ENCODE measurements at places on chromosomes 3 and 15.

DNA sequence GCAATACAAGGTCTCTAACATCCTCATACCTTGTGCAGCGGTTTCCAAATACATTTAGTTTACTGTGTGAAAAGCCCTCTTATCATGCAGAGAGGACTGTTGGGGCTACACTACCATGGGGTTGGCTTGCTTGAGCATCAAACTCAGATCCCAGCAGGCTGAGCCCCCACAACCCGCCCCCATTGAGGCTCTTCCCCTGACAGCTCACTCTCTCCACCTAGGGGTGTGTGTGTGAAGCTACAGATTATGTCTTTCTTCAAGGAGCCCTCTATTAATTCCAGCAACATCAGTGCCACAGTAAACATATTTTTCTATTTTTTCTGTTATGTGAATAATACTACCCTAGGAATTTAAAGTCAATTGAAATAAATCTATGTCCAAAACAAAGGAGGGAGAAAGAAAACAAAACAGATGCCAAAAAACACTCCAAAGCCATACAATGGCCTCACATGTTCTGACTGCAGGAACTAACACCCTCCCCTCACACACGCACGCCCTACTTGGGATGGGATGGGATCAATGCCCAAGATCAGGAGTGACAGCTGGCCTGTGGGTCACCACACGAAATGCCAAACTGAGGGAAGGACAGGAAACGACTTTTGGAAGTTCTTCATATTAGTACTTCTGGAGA, 14.7 kb downstream of the TM4SF4 start:
- DNase-seq = no peak

DNA sequence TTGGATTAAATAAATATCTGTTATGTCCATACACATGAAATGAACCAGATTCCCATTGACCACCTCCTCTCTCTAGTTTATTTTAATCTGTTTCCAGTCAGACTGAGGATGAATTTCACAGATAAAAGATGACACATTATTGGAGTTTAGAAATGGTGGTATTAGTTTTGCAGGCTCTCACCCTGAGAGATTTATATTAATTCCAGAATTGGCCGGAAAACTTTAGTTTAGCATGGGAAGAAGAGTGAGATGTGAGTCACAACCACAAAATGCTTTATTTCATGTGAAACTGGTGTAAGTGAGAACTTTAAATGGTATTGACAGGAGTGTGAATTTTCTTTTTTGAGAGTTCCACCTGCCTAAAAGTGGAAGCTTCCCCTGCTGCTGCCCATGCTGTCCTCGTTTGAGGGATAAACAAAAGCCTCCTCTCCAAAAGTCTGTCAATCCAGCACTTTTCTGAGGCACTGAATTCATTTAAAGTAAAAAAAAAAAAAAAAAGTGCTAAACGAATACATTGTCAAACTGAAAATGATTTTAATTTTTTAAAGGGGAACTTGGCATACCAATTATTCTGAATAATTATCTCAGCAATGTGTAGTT, 65.1 kb upstream of the EPHA3 start:
- no peak for DNase-seq

- DNase-seq = peak; percentile 23
These were observed 12.9 kb downstream of the CD276 start for GRCh38 chr15:73697033-73697467.

GRCh38 chr15:99406716-99407487, 155.6 kb downstream of the LRRC28 start:
- no peak for DNase-seq

DNA sequence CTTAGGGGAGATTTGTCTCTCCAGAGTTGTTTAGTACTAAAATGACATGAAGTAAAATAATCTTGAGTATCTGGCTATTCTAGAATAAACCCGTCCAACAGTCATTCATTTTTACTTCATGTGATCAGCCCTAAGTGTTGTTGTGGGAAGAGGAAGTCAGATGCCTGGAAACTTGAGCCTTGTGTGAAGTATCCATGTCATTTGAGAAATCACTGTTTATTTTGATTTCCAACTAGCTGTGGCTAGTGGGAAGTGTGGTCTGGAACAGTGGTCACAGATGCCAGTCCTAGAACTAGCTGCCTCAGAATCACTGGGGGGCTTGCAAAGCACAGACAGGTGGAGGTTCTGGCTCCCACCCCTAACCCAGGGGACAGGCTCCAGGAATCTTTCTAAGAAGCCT, 77.7 kb upstream of the LIMD1 start:
- no peak for DNase-seq

DNA sequence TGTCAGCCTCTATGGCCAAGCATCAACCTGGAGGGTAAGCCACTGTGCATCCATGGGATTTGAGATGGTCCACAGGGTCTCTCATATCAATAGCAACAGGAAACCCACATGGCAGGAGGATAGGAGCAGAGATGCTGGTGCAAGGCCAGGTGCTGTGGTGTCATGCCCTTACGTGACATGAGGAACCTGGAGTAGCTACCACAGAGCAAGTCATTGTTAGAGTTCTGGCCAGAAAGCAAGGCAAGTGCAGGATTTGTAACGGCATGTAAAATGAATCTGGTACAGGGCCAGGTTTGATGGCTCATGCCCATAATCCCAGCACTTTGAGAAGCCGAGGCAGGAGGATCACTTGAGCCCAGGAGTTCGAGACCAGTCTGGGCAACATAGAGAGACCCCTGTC, 14.8 kb upstream of the ZNF774 start:
- DNase-seq = no peak

GRCh38 chr3:61778095-61778494, 216.7 kb downstream of the PTPRG start:
- no peak for DNase-seq

- no peak for DNase-seq
These were observed 90.2 kb upstream of the TGFBR2 start for GRCh38 chr3:30516238-30516637.

GRCh38 chr3:48430708-48431101, 819 bp upstream of the PLXNB1 start:
- DNase-seq = no peak

- DNase-seq = no peak
These were observed 815 bp downstream of the BCL2A1 start for GRCh38 chr15:79970181-79970580.

- no peak for DNase-seq
These were observed 443.9 kb downstream of the DIPK2A start for GRCh38 chr3:144415492-144415891.

DNA sequence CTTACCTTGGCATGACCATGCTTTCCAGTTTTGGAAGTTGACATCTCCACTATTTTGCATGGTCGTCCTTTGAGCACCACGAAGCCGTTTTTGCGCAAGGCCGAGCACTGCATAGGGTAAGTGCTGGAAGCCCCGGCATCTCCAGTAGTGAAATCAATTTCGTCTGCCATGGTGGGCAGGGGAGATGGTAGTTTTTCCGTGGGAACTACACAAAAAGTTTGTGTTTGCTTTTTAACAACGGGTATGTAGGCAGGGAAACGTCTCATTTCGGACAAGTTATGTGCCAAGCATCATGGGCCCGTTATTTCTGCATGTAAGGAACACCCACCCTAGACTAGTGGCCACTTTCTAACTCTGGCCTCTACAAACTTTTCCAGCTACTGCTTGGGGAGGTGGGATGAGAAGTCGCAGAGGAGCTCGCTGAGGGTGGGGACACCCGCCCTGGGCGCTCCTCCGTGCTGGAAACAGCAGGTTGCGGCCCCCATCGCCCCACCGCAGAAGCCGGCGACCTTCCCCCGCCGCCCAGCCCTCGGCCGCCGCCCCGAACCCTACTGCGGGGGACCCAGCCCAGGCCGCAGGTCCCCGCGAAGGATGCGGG, 701 bp downstream of the EIF5A2 start:
- no peak for DNase-seq

DNA sequence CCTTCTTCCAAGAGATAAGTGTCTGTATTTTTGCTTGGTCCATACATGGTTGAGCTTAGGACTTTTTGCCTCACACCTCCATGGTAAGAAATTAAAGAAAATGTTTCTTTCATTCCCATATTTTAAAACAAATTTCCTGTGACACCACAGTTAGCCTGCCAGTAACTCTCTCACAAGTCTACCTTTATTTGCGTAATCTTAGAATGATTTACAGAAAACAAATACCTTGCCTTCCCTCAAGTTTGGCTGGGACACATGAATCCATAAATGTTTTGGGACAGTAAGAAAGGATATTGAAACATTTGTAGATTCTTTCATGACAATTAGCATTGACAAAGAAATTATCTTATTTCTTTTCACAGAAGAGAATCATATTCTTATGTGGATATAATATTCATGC, 3.8 kb upstream of the ARL14 start:
- DNase-seq = no peak

- no peak for DNase-seq
These were observed 28.9 kb upstream of the KLHL6 start for GRCh38 chr3:183584246-183584913.

- DNase-seq = no peak
These were observed 16.9 kb upstream of the SEMA4B start for GRCh38 chr15:90184119-90184785.

DNA sequence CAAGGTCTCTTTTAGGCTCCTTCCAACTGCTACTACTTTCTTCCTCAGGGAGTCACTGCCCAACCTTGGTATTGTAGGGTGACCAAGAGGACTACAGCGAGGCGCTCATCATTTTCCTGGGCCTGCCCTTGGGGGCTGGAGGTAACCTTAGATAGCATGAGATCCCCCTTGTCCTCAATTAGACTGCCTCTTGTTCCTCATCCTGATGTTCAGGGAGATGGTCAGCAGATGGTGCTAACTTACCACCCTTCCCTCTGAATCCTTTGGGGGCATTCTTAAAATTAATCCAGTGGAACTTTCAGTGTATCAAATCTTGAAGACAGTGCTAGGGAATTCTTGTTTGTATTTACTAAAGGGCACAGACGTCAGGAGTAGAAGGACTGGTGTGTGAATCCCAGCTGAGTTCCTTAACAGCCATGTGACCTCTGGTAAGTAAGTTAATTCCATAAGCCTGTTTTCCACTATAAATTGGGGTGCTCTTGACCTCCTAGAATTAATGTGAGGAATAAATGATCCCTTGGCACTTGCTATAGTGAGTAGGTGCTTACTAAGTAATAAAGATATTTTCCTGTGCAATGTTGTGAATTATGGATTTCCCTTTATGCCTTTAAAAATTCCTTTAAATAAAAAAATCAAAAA, 4.1 kb upstream of the CLPX start:
- DNase-seq = no peak

GRCh38 chr15:65981837-65982626, 112.7 kb downstream of the RAB11A start:
- peak; percentile 58 for DNase-seq

GRCh38 chr15:97196048-97197014, 764.2 kb upstream of the ARRDC4 start:
- DNase-seq = no peak

GRCh38 chr15:83129791-83130190, 22.3 kb downstream of the TM6SF1 start:
- DNase-seq = no peak

DNA sequence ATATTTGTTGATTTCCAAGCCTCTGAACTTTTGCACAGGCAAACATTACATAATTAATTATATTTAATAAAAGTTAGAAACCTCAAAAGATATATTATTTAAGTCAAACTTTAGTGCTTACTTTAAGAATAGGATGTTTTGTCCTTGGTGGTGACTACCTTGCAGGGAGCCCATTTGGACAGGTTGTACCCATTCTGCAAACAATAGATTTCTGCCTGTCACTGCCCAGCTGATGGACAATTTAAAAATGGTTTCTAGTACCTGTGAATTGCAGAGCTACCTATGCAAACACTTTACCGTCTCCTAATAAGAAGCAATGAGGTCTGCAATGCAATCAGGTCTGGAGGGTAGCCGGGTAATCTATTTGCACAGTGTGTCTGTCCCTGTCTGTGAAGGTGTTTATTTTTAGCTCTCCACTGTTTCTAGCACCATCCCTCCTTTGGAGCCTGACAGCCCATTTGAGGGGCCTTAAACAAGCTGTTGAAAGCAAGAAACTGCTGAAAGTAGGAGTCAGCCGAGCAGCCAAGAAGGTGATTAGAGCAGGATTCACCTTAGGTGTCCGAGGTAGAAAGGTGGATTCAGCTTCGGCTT, 556.2 kb upstream of the CFAP20DC start:
- DNase-seq = no peak

GRCh38 chr3:156298938-156299337, 178.6 kb downstream of the KCNAB1 start:
- no peak for DNase-seq

DNA sequence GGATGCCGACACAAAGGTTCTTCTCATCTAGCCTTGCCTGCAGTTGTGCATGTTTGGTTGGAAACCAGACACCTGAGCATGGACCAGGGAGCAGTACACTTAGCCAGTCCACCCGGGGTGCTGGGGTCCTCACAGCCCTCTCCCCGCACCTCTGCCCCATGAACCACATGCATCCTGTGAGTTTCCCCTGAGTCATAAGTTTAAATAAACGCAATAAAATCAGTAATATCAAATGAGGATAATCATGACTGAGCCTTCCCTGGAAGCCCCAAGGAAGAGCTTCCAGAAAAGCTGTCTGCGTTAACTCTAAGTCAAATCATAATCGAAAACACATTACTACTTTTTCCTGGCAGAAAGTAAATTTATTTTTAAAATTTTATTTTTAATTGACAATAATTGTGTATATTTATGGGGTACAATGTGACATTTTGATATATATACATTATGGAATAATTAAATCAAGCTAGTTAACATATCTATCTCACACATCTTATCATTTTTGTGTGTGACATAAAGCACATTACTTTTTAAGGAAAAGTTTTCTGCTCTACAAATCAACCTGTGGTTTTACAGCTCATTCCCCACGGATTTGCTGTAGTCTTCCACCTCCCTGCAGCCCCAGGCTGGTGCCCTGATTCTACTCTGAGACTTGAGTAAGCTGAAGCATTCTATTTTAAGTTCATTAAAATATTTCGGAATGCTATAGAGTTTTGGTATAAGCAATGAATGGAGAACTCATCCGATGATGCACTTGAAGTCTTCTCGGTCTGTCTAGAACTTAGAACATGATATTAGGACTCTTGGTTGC, 166.0 kb upstream of the EIF1B start:
- DNase-seq = no peak

DNA sequence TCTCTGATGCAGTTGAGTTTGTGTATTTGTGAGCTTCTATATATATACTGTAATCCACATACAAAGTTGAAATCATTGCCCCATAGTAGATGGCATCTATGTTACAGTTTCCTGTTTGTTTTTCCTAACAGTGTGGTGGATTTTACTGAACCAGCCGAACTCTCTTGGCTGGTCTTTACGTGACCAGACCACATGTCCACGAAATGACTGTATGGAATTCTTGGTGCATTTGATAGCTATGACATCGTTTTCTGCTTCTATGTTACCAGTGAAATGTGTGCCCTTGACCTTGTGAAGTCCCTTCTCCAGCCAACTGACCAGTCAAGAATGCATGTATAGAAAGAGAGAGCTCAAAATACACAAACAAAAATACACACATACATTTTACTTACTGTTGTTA, 1.8 kb downstream of the KCNMB2 start:
- DNase-seq = no peak

All from activated CD8-positive, alpha-beta memory T cell treated with anti-CD3 and anti-CD28 coated beads for 1 hour (primary cell).